Epithelial cell of proximal tubule (primary cell): ENCODE measurements at places on chromosomes 16 and 17.

GRCh38 chr16:28196387-28196987 is 15.3 kb downstream of the XPO6 start:
- no peak for DNase-seq

DNA sequence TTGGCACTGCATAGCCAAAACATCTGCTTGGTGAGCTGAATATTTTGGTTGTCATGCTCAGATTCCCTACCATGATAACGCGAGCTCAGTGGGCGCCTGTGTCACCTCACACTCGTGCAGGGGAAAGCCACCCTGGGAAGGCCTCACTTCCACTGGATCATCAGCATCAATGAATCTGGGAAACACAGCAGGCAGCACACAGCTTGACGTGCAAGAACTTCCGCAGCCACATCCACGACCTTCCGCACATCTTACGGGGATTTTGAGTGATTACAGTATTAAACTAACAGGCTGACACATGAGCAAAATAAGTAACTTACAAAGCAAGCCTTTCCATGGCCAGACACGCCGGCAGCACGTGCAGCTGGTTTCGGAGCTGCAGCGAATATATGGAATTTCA is 54.7 kb upstream of the FOXF1 start:
- no peak for DNase-seq

DNA sequence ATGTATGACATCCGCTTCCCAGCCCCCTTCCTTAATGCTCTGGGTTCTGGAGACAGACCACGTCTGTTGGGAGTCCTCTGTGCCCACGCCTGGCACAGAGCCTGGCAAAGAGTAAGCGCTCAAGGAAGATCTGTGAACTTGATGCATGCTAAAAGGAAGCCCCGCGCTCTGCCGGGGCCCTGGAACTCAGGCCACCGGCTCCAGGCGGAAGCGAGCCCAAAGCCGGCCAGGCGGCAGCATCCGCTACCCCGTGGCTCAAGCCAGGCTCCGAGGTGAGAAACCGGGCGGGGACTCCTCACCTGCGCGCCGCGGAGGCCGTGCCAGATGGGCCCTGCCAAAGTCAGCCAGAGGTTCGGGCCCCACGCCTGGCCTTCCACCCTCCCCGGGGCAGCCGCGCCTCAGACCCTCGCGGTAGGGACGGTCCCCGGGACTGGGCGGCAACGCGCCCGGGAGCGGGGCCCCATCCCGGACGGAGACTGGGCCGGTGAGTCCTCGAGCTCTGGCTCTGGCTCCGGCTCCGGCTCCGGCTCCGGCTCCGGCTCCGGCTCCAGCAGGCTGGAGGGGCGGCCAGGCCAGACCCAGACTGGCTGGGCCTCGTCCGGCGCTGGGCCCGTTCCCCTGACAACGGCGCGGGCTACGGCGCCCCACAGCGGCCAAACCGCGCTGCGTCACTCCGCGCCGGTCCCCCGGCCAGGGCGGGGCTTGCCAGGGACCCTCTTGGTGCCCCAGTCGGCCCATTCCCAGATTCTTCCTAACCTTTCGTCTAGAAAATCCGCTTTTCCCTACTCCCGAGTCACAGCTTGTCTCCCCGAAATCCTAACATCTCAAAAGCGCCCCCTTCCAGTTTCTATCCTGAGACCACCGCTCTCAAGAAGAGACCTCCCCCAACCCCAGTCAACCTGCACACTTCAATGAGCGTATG is at the start of gene ZDHHC1:
TSS of gene ZDHHC1 (minus strand) at position 606 of the 922 bp plus-strand sequence. CDS start 8,702 bp downstream, outside the sequence.
- no peak for DNase-seq

DNA sequence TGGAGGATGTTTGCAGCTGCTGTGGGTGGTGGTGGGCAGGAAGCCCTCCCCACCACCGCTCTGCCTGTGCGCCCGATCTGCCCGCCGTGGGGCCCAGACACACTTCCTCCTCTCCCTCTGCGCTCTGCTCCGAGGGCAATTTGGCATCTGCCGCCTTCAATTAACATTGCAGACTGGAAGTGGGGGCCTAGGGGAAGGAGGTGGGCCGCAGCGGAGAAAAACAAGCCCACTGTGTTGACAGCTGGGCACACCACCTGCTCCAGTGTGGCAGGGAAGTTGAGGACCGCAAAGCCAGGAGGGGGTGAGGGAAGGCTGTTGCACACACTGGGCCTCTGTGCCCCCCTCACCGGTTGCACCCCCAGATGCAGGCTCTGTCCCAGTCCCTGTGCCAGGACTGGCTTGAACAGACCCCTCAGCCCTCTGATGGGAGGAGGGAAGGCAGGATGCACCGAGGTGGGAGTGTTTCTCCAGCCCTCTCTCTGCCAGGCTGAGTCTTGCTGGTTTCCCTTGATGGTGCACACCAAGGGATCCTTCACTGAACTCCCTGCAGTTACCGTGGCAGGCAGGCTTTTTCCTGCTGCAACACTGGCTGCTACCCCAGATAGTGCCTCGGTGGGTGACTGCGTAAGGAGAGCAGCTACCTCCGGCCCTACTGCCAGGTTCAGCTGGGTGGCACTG is 72.8 kb upstream of the MED9 start:
- DNase-seq: no peak

DNA sequence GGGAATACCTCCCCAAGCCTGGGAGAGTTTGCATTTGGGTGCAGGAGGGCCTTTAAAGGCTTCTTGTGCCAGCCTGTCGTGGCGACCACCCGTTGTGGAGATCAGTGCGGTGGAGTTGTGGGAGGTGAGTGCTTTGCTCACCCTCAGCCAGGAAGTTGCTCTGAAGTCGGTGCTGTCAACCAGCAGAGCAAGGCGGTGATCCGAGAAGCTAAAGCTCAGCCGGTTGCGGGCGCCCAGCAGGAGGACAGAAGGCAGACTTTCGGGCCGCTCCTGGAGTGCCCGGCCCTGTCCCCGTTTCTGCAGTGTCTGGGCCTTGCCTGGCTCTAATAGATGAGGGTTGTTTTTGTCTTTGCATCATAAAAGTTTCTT is 1.4 kb downstream of the UBE2I start:
- DNase-seq: no peak

GRCh38 chr16:27632216-27632615 is 82.3 kb downstream of the KATNIP start:
- DNase-seq: no peak

DNA sequence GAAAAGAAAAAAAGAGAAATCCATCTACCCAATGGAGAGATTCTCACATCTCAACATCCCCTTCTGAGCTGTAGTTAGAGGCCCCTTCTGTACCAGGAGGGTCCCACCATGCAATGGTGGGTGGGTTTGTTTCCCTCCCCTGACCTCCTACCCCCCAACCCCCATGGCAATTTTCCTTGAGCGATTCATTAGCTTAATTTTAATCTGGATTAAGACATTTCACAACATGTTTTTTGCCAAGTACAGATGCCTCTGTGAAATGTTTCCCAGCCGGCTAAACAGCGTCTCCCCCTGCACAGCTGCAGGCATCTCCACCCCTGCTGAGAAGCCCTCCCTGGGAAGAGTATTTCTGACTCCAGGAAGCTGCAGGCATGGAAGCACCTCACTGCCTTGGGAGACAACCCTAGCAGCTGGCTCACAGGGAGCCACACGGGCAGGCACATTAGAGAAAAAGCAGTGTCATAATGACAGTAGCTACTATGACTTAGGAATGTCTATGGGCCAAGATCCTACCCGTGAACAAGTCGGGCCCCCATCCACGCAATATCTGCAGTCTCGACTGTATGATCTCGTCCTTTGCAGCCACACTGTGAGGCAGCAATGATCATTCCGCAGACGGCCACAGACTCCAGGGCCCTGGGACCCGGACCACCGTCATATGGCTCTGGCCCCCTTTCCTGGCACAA is 117.3 kb downstream of the ADCY9 start:
- no peak for DNase-seq

- DNase-seq: no peak
These were observed 7.4 kb downstream of the RPL13 start for GRCh38 chr16:89567656-89568594.

- DNase-seq: no peak
These were observed 1793.0 kb downstream of the TP53TG3F start for GRCh38 chr16:35252356-35252936.

- no peak for DNase-seq
These were observed 2.9 kb upstream of the EMP2 start for GRCh38 chr16:10583269-10583668.

DNA sequence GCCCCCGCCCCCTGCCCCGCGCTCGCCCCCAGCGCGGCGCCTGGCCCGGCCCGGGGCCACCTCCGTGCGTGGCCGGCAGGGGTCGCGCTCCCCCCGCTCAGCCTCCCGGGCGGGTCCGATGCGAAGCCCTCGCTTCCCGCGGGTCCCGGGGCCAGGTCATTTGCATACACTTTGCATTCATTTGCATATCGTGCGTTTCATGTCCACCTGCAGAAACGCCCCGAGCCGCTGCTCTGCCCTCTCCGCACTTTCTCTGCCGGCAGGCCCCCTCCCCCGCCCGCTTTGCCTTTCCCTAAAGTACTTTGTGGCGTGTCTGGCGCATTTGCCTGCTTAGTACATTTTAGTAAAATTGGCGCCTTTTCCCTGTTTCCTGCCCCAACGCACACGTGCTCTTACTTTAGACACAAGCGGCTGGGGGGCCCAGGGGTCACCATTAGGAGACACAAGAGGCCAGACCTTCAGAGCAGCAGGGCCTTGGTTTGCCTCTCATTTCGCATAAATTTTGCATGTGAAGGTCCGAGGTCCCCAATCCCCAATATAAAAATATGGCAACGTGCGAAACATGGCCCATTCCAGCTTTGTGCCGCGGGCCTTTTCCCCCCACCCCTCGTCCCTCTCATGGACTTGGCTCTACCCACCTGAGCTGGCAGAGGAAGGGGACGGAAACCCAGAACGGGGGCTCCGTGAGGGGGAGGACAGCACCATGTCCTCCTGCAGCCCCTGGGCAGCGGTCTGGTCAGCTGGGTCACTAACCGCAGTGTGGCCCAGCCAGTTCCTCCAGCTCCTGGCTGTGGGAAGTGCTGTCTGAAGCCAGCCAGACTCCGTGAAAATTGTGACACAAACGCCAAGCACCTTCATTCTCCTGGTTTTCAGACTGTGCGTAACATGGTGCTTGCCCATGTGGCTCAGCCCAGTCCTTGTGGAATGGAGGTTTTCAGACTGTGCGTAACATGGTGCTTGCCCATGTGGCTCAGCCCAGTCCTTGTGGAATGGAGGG is 34.8 kb downstream of the CBFA2T3 start:
- DNase-seq: no peak

GRCh38 chr16:28025631-28026030 is 37.9 kb downstream of the GSG1L start:
- DNase-seq: no peak

DNA sequence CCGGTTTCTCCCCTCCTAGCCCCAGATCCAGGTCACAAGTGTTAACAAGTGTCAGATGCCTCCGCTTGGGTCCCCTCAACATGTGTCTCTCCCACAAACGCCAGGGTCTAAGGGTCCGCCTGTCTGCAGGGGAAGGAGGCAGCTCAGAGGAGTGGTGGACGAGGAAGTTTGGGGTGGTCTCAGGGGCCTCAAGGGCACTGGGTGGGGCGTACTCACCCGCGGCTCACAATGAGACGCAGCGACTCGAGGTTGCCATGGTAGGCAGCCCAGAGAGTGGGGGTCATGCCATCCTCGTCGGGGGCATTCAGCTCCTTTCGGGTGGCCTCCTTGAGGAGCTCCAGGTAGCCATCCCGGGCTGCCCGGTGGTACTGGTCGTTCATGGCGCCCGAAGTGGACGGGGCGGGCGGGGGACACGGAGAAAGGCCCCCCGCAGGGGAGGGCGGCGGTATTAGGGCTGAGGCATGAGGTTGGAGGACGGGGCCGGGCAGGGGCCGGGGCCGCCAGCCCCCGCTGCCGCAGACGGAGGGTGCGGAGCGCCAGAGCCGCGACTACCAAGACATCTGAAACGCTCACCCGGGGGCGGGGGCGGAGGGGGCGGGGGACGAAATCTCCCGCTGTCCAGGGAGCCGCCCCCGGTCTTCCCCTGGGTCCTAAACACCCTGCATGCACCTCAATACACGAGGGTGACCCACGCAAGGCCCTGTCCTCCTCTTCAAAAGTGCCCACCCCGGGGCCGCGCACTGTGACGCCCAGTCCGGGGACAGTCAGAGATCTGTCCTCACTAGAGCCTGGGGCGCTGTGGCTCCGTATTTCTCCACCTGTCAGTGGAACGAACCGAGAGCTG is at the start of gene USH1G:
TSS of gene USH1G (minus strand) at position 562 of the 844 bp plus-strand sequence. CDS start at position 380, 182 bp downstream.
- no peak for DNase-seq

GRCh38 chr17:34885076-34885475 is 76.2 kb downstream of the CCT6B start:
- no peak for DNase-seq

- no peak for DNase-seq
These were observed 33.5 kb downstream of the CDR2 start for GRCh38 chr16:22340945-22341344.

DNA sequence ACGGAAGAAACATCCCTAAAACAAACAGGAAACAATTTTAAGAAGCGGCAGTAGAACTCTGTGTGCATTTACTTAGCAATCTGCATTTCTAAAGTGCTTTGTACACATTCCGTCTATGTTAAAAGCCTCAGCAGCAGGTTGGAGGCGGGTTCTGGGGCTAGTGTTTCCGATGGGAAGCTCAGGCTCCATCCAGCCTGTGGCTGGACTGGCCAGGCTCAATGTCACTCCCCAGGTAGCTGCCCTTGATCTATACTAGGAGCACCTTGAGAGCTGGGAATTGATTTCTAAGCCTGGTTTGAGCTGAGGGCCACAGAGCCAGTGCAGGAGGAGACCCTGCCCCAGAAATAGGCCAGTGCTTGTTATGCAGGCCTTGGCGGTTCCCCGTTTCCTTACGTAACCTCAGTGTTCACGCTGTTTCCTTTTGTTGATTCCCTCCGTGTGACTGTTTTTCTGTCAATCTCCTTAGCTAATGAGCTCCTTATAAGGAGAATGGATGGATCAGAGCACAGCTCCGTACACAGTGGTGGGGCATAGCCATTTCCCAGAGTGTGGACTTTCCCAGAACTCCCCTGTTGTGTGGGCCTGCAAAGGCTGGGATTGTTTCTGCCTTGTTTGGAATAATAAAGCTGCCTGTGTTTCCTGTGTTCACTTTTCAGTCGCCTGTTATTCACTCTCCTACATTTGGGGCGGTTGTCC is 21.4 kb downstream of the ADORA2B start:
- no peak for DNase-seq

GRCh38 chr17:50118076-50118827 is 11.7 kb downstream of the SAMD14 start:
- no peak for DNase-seq

GRCh38 chr17:73240561-73240960 is 21.1 kb downstream of the CPSF4L start:
- DNase-seq: no peak

- DNase-seq: no peak
These were observed 8.4 kb downstream of the MPRIP start for GRCh38 chr17:17050346-17051345.

DNA sequence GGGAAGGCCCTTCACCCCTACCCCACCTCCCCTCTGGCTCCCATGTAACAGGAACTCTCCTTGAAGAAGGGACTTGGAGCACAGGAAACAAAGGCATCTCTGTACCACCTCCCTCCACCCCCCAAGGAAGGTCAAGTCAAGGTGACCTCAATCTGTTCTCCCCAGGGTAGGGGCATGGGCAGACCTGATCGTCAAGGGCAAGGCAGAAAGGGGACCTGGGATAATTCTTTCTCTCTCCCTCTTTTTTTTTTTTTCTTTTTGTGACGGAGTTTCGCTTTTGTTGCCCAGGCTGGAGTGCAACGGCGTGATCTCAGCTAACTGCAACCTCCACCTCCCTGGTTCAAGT is 4.3 kb upstream of the STAT5A start:
- no peak for DNase-seq

- no peak for DNase-seq
These were observed 113.2 kb downstream of the CDYL2 start for GRCh38 chr16:80691111-80691741.
